ENCODE measurements at places on chromosomes 4 and X.

DNA sequence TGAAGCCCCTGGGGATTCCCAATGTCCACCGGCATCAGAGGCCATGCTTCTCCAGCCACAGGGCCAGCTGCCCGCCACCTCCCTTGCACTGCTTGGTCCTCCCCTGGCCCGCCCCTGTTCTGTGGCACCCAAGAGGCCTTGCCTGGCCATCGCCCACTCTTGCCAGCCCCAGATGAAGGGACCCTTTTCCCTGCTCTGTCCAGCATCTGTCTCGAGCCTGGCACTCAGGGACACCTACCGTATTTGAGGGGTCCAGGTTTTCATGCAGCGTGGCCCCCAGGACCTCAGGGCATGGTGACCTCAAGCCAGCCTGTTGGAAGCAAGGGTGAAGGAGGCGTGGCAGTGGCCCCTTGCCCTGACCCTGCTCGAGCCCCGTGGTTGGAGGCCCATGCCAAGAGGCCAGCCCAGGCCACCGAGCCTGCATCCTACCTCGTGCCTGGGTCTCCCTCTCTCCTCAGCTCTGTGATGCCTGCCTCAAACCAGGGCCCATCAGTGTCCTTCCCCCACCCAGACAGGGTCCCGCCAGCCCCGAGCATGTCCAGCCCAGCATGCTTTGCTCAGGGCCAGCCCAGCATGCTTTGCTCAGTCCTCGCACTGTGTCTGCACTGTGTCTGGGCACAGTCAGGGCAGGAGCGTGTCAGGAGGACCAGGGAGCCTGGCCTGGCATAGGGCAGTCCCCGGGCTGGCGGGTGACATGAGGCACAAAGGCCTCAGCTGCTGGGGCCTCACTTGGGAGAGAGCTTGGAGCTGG lies 14.3 kb upstream of the FGFR3 start:
- no peak for DNase-seq

GRCh38 chrX:10074241-10074941 lies 82.4 kb upstream of the CLCN4 start:
- no peak for DNase-seq

- no peak for DNase-seq
Observed at GRCh38 chr4:64520421-64520820, 111.2 kb upstream of the TECRL start.

DNA sequence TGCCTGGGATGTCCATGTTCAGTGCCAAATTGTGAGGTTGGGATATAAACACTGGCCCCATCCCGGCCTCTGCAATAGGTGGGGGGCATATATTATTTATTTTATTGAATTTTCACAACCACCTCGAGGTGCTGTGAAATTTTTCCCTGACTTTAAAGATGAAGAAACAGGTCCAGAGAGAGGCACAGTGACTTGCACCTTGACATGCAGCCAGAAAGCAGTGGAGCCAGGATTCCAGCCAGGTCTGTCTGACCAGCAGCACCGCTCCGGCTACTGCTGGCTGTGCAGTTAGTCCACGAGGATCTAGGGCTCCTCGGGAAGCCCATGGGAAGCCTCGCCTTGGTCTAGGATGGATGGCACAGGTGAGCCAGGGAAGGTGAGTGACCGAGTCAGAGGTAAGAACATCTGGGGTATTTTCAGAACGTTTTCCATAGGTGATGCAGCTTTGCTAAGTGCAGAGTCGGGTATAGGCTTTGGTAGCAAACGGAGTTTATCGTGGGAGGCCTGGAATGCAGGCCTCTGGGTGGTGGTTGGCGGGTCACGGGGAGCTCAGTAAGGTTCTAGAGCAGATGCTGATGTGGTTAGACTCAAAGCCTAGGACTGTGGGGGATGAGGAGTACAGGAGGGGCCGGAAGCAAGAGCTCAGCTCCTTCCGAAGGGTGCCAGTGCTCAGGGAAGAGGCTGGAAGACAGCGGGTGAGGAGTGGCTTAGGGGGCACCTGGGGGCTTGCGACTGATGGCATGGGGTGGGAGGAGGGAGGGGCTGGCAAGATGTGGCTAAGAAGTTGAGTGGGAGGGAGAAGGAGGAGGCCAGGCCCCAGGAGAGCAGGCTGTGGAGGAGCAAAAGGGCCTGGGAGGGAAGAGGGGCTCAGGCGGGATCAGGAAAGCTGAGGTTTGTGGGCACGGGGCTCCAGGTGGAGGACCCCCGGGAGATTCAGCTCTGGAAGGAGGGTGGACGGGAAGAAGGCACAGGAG lies 107.7 kb upstream of the LRPAP1 start:
- no peak for DNase-seq

DNA sequence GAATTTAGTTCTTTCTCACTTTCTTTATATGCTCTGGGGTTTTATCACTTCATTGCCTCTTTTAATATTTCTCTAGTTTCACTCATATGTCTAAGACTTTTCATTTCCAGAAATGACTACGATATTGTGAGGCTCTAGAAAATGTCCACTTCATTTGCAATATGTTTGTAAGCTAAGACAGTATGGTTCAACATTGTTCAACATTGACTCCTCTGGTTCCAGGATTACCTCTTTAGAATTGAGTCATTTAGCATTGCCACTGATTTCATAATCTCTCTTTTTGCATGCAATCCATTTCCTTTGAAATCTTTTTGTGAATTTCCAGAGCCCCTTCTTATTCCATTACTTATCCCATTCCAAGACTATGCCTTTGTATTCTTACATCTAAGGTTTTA lies 32.3 kb downstream of the BBS12 start:
- no peak for DNase-seq

- no peak for DNase-seq
Observed at GRCh38 chr4:155085843-155086530, 122.4 kb upstream of the NPY2R start.

- DNase-seq, result no peak
Observed at GRCh38 chrX:109830157-109830703, 97.2 kb upstream of the ACSL4 start.
